ENCODE measurements at places on chromosomes 4 and X.

- DNase-seq = no peak
Observed at GRCh38 chrX:116462822-116463221, at the start of gene CT83. Gene CT83, minus strand, starts transcription at chrX:116462976. Its CDS starts 120 bp downstream, at chrX:116462856.

- peak; percentile 31 for DNase-seq
Observed at GRCh38 chr4:140851032-140851636, 94.9 kb upstream of the TBC1D9 start.

DNA sequence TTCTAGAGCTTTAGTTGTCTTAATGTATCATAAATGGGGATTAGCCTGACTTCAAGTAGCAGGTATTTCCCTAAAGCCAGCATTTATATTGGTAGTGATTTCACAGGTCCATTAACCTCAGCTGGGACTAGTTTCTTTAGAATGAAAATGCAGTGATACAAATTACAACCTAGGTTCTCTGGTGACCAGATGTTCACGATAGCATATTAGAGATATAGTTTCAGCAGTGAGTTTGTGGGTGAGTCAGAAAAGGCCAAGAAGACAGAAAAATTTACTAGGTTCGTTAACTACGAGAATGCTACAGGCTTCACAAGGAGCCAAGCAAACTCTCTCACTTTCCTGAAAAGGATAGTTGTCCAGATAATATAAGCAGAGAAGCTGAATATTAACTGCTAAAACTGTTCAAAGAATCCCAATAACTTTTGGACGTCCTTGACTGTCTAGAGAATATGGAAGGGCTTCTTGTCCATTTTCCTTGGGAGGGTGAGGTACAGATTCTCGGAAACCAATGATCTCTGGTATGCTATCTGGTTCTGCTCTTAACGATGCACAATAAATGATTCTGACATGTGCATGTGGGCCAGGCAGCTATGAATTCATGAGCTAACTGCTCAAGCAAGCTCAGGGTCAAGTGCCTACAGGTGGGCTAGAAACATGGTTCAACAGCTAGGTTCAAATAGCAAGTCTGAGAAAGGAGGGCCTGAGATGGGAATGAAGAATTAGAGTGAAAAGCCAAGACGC lies 6.0 kb upstream of the SPCS3 start:
- no peak for DNase-seq

- DNase-seq = no peak
Observed at GRCh38 chr4:17323554-17324385, 188.1 kb downstream of the QDPR start.

DNA sequence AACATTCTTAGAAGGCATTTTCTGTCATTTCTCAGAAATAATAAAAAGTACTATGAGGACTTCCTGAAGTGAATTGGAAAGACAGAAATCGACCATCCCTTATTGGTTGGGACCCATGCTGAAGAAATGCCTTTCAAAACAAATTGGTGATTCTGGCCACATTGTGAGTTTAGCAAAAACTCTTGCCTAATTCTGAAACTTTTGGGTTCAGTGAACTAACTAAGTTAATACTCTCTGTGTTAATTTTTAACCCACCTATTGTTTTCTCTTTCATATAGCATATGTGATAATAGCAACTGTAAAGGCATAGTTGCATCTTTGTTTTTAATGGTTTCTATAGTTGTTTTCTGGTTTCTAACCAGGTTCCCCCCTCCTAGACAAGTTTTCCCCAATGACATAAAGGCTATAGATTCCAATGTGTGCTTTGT lies 129.3 kb upstream of the FAT1 start:
- no peak for DNase-seq

GRCh38 chr4:153469031-153469430 lies 2.9 kb downstream of the TMEM131L start:
- no peak for DNase-seq

DNA sequence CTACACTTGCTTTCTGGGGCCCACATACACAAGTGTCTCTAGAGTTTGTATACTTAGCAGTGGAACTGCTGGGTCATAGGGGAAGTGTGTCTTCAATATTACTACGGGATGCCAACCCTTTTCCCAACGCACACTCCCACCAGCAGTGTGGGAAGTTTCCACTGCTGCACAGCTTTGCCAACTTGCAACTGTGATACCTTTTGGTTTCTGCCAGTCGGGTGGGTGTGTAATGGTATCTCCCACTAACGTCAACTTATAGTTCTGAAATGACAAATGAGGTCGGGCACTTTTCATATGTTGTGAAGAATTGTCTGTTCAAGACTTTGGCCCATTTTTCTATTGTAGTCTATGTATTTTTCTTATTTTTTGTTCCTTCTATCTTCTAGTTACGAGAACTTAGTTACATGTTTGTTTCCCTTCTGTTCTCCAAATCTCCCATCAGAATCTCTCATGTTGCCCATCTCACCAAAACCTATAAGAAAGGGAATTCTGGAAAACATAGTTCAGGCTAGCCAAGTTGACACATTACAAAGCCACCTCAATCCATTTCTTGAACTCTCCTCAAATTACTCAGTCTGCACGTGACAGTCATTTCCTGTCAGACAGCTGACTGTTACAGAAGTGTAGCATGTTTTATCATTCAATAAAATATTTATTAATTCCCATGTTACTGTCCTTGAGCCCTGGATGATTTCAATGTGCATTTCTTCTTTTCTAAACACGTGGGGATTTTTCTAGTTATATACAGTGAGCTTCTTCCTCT lies 30.7 kb downstream of the PNMA6E start:
- no peak for DNase-seq

GRCh38 chrX:85115252-85115651 lies 111.6 kb downstream of the APOOL start:
- DNase-seq = no peak

DNA sequence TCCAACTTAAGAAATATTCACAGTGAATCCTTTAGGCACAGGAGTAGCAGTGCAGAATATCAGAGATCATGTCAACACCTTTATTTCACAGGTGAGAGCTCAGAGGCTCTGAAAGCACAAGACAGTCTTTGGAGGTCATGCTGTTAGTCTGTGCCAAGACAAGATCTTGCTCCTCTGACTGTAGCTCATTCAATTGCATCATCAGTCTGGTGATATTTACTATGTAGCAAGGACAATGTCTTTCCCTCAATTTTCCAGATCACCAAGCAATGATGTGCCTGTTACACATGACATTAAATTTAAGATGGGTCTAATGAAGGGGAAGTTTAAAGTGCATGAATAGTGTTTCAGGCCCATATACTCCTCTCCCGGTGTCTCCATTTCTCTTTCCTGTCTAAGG lies 277.5 kb downstream of the IL15 start:
- DNase-seq = no peak

GRCh38 chrX:118231464-118231863 lies 114.4 kb upstream of the WDR44 start:
- no peak for DNase-seq

GRCh38 chr4:46933686-46934085 lies 24.6 kb upstream of the COX7B2 start:
- DNase-seq = no peak
